ENCODE measurements at places on chromosomes 5 and 9. TPM values are rescaled to one million over a fixed set of nuclear protein-coding genes. Genes with fewer than 3 reads are reported as not detected.
A peak's percentile ranks its signal among the peaks of the same experiment; 100 is the strongest.

Gene PTPRD
- 15.1 TPM for total RNA-seq

Gene OLFM1
- total RNA-seq, result 11.8 TPM

Gene FBLL1
- total RNA-seq, result not detected

Gene AJM1
- 4.1 TPM for total RNA-seq

Gene GPR150
- total RNA-seq, result 0.25 TPM

Gene FCN2
- total RNA-seq, result not detected

Gene ADGRD2
- total RNA-seq, result not detected

Gene ABLIM3
- total RNA-seq, result 97.8 TPM

Gene PCDHA4
- total RNA-seq, result 0.02 TPM

Gene CYSRT1
- 0.61 TPM for total RNA-seq

- no peak for DNase-seq
Measured at GRCh38 chr5:34485768-34486030, 170.4 kb upstream of the RAI14 start.

DNA sequence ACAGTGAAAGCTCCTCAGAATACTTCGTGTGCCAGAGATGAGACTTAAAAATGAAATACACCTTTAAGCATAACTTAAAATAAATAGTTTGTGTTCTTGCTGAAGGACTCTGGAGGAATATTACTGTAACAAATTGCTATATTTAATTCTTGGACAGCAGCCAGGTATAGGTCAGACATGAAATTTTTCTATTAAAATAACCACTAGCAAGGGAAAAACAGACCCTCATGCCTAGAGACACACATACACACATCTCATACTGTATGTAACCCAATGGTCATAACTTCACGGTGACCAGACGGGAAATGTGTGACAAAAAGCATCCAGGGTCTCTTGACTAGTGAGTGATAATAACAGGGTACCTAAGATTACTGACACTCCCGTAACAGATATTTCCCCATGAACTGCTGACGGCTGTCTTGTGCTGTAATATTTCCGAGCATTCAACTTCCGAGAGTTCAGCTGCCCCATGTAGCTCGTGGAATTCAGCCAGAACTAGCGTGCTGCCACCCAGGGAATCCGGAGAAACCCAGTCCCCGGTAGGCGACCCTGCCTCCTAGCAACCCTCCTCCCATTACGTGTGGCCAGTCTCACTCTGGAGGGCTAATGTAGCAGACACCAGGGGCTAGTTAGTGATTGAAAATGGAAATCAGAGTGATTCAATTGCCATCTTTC is 2295.1 kb upstream of the WWC1 start:
- no peak for DNase-seq

- no peak for DNase-seq
Measured at GRCh38 chr5:33883482-33883881, 8.3 kb downstream of the ADAMTS12 start.

DNA sequence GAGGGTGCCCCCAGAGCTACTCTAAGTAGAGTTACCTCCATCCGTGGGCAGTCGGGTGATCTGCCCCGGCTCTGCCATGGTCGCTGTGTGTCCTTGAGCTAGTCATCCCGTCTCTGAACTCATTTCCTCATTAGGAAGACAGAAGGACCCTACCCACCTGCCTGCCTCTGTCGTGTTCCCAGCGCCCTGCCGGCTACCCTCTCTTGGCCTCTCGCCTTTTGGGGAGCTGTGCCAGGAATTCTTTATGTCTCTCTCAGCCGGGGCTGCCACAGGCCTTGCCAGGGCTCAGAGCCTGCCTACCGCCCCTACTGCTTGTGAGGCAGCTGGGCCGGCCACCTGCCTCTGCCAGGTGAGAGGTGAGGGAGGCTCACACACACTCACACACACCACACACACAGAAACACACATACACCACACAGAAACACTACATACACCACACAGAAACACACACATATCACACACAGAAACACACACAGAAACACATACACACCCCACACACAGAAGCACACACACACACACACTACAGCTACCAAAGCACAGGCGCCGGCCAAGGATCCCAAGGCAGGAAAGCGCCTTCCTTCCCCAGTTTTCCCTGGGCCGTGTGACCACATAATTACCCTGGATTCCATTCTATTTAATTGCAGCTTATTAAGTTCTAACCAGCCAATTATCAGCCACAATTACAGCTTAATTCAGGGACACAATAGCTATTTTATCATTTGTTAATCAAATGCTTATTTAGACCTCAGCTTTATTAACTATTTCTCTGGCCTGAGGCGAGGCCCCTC is 41.7 kb downstream of the UNC5A start:
- DNase-seq, result peak; percentile 27

GRCh38 chr5:107673039-107673367 is 2.3 kb upstream of the EFNA5 start:
- no peak for DNase-seq

- no peak for DNase-seq
Measured at GRCh38 chr9:116942593-116943061, 255.5 kb downstream of the TRIM32 start.

- no peak for DNase-seq
Measured at GRCh38 chr9:15386465-15386864, 36.2 kb upstream of the SNAPC3 start.

DNA sequence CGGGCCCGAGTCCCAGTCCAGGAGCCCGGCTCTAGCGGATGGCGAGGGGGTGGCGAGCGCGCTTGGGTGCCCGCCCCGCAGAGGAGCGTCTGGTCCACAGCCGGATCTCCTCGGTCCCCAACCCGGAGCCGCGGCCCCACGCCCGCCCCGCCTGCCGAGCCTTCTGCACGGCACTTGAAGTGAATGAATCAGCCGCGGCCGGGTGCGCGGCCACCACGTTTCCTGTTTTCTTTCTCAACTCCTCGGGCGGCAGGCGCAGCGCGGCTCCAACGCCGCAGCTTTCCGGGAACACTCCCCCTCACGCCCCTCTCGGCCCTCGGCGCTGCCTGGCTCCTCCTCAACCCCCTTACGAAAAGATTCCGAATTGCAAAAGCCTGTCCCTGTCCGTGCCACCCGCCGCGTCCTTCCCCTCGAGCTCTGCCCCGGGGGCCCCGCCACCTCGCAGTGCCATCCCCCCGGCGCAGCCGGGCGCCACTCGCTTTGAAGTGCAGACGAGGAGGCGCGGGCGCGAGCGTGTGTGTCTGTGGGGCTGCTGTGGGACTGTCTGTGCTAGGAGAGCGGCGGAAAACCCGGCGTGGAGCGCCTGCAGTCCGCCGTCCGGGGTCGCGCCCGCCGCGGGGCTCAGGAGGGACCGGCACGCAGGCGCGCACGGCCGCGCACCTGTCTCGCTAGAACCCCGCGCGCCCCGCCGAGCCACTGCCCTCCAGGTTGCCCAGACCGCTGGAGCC is 456.6 kb downstream of the RAB3C start:
- DNase-seq, result peak; percentile 93

GRCh38 chr5:82586661-82587310 is 308.6 kb upstream of the RPS23 start:
- no peak for DNase-seq

DNA sequence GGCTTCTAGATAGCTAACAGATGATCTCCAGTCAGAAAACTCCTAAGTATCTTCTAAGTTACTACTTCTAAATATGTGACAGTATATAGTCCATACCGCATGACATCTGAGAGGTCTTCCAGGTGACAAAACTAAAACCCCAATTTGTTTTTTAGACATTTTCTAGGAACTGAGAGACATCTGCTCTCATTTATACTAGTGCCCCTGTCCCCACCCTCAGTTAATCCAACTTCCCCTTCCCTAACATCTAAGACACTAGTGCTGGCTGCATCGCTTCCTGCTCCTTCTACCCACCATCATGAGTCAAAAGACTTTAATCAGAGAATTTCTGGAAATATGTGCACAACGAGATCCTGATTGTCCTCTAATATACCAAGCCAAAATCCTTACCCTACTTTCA is 37.9 kb downstream of the FBXW11 start:
- DNase-seq, result no peak

GRCh38 chr5:112668016-112668415 is 69.7 kb upstream of the APC start:
- no peak for DNase-seq

GRCh38 chr5:8349855-8350254 is 480.9 kb downstream of the MTRR start:
- no peak for DNase-seq

- DNase-seq, result no peak
Measured at GRCh38 chr9:104386425-104387069, 117.5 kb upstream of the OR13F1 start.

DNA sequence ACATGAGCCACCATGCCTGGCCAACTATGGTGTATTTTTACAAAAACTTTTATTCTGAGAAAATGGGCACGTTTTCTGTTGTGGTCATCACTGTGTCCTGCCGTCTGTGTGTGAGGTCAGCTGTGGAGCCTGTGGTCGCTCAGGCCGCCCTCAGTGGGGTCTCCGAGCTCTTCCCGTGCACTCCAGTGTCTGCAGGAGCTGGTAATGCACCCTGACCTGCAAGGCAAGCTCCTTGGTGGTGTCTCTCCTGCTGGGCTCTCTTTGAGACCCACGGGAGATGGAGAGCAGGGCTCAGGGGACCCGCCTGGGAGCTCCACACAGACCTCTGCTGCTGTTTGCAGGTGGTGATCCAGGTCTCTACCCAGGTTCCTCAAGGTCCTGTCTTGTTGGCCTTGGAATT is 9.6 kb upstream of the AHRR start:
- DNase-seq, result no peak

- DNase-seq, result peak; percentile 47
Measured at GRCh38 chr9:135156525-135157510, 69.3 kb downstream of the OLFM1 start.

GRCh38 chr9:85425153-85425611 is 316.6 kb downstream of the AGTPBP1 start:
- peak; percentile 34 for DNase-seq

- DNase-seq, result peak; percentile 40
Measured at GRCh38 chr5:175466700-175467318, 11.6 kb upstream of the SFXN1 start.

DNA sequence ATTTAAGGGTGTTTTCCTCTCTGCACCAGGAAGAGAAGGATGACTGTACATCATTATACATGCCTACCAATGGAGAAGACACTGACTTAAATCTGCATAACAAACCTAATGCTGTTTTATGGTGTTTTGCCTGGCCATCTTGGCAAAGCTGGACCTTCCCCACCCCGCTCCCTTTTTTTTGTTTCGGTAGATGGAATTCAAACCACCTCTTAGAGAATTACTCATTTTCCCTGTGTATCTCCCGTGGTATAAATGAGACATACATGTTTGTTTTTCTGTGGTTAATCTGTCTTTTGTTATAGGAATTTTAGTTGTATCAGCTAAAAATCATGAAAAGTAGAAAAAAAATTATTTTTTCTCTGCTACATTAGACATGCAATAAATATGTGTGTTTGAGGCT is 28.8 kb downstream of the IL12B start:
- no peak for DNase-seq

All from heart left ventricle (tissue), 16 donors.